Memory B cell (primary cell): ENCODE measurements at places on chromosomes 7 and 10.

GRCh38 chr7:84509522-84509921 is 314.9 kb upstream of the SEMA3A start:
- no peak for DNase-seq

- DNase-seq: no peak
These were observed 527.2 kb downstream of the GATA3 start for GRCh38 chr10:8581521-8582225.

- no peak for DNase-seq
These were observed 176.4 kb upstream of the HABP2 start for GRCh38 chr10:113376428-113376827.

GRCh38 chr10:69345402-69345801 is 67.1 kb downstream of the HK1 start:
- no peak for DNase-seq

GRCh38 chr10:122530177-122530576 is 30.4 kb upstream of the DMBT1 start:
- no peak for DNase-seq

DNA sequence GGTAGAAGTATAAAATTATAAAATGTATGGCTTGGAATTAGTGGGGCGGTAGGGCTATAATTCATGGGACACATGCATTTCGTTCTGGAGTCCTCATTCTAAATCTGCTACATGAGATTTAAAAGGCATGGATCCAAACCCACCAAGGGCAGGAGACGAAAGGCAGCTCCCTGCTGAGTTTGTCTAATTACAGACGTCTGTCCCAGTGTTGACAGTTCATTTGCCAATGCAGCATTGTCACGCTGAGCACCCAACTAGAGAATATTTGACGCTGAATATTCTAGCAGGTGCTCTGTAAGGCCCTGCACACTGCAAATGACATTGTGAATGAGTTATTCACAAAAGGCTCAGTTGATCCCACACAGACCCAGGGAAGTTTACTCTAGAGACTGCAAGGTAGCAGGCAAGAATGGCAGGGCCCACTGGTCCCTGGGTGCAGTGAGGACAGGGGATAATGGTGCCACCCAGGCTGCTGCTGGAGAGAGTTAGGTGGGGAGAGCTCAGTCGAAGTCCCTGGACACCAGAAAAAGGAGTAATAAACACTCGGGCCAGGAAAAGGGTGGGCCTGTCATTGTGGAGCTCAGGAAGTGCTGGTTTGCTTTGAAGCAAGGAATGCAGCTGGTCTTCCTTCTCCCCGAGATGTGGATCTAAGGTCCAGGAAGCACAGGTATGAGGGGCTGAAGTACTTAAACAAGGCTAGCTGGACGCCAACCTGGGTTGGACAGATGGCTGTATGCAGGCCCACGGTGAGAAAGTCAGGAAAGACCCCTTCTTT is 75.0 kb upstream of the JCAD start:
- no peak for DNase-seq

- DNase-seq: no peak
These were observed 732 bp downstream of the FAM53B start for GRCh38 chr10:124743191-124744101.

DNA sequence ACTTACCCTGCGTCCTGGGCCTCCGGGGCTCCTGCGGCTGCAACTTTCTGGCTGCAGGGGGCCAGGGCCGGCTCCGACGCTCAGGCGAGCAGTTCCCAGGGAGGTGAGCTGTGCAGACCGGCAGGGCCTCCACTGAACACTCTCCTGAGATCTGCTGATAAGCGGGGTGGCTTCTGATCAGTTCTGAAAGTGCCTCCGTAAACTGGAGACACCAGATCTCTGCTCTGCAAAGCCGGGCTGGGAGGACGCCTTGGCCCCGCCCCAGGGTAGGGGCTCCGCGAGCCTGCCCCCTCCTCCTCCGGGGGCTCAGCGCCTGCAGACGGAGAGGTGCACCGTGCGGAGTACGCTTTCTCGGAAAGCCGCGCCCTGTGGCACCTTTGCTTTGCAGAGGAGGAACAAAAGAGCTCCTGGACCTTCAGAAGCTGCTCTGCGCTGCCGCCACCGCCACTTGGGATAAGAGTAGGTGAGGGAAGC is 141.3 kb upstream of the VKORC1L1 start:
- no peak for DNase-seq

DNA sequence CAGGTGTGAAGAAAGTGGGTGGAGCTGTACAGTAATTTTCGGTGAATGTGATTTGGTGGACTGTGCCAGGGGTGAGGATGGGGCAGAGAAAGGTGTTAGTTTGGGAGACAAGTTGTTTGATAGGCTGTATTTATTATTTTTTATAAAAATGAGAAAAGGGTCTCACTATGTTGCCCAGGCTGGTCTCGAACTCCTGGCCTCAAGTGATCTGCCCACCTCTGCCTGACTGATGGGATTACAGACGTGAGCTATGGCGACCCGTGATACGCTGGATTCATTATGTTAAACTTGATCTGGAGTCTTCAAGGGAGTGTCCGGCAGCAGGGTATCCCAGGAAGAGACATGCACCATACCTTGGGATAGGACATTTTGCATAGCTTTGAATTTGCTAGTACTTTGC is 1.3 kb downstream of the KAT6B start:
- DNase-seq: no peak

DNA sequence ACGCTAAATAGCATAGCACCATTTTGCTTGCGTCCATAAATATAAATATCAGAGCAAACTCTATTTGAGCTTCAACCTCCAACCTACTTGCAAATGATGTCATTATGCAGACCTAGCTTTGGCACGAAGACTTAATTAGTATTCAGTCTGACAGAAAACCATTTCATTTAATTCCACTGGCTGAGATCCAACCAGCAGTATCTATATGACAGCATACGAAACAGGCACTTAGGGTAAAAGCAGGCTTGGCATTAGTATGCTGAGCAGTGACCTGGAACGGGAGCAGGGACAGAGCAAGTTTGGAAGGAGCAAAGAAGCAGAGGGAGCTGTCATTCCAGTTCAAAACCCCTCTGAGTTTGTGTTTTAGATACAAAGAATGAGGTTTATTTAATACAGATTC is 312.5 kb upstream of the CHRM2 start:
- no peak for DNase-seq

GRCh38 chr7:26265065-26265464 is 26.6 kb upstream of the SNX10 start:
- DNase-seq: no peak

DNA sequence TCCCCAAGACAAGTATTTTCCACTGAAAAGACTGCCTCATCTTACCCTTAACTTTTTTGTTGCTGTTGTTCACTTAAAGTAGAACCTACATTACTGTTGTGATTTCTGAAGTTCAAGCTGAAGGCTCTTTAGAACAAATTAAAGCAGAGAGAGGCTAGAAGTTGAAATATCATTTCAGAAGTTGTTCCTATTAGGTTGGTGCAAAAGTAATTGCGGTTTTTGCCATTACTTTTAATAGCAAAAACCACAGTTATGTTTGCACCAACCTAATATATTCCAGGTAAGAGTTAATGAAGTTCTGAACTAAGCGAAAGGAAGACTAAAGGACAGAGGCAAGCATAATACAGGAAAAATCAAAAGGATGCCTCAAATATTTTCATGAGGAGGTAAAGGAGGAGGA is 153.7 kb downstream of the CACNA2D1 start:
- no peak for DNase-seq

DNA sequence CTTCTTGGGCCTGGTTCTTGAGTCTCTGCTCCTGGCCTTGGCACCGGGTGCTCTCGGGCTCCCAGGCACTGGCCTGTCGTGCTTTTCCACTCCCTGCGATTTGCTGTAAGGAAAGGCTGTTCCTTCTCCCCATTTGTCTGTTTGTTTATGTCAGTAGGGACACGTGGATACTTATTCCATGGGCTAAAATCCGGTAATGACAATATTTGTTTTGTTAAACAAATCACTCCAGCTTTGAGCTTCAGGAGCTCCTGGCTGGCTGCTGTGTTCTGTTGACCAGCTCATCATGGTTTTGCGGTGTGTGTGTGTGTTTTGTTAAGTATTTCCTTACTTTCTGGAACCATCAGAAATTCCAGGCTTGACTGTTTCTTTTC is 17.5 kb upstream of the JAKMIP3 start:
- no peak for DNase-seq

DNA sequence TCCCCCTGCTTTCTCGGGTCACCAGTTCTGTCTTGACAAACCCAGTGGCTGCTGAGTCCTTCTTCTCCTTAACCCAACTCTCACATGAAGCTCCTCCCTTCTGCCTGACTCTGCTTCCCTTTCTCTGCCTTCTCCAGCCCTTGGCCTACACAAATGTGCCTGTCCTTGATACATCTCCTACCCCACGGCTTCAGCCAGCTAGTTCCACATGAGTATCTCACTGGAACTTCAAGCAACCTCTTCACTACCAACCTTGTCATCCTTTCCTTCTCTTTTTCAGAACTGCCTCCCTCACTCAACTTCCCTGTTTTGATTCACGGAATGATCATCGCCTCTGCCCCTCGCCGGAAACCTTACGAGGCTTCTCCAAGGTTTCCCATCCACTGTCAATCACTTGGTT is 55.9 kb downstream of the PDIA4 start:
- DNase-seq: no peak

DNA sequence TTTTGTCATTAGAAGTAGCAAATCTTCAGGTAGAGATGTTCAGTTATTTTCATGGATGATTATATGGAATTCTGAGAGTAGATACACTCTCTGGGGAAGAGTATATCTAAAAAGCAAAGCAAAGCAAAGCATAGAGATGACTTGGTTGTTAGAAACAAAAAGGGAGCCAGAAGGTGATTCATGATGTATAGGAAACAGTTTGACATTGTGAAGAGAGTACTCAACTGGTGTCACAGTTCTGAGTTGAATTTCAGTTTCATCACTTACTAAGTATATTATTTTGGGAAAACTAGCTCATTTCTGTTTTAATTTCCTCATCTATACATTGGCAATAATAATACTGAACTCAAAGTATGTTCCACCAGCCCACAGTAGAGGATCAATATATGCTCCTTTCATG is 86.8 kb downstream of the SEMA3C start:
- no peak for DNase-seq

DNA sequence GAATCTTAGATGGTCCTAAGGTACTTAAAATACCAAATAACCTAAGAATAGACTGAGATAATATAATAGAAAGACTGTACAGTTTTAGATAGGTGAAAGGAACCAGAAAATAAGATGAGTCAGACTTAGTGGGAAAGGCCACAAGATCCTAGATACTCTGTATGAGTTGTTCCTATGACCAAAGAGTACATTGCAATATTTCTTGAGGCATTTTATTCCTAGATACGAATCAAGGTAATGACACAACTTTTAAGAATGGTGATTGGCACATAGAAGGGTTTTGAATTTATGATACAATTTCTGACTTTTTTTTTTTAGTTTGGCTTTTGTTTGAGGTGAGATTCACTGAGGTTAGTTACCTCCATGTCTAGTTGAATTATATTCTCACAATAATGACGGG is 30.2 kb downstream of the MGAM start:
- no peak for DNase-seq

- DNase-seq: no peak
These were observed 82.0 kb downstream of the TMEM168 start for GRCh38 chr7:112708236-112708635.

GRCh38 chr7:153397906-153398305 is 638.4 kb downstream of the ACTR3B start:
- DNase-seq: no peak

- DNase-seq: no peak
These were observed 595.9 kb upstream of the AUTS2 start for GRCh38 chr7:69002416-69002815.

DNA sequence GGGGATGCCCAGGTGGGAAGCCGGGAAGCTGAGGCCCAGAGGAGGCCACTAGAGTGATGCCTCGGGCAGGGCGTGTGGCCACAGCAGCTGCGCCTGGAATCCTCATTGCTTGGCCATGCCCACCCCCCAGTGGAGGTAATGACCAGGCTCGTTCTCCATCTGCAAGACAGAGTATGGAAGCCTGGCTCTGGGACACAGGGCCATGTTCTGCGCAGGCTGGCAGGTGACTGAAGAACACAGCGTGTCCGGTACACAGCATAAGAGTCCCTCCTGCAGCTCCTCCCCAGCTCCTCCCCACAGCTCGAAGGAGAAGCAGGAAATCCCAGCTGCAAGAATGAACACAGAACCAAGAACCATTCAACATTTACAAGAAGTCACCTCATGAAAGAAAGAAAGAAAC is 64.8 kb downstream of the SMURF1 start:
- DNase-seq: no peak

DNA sequence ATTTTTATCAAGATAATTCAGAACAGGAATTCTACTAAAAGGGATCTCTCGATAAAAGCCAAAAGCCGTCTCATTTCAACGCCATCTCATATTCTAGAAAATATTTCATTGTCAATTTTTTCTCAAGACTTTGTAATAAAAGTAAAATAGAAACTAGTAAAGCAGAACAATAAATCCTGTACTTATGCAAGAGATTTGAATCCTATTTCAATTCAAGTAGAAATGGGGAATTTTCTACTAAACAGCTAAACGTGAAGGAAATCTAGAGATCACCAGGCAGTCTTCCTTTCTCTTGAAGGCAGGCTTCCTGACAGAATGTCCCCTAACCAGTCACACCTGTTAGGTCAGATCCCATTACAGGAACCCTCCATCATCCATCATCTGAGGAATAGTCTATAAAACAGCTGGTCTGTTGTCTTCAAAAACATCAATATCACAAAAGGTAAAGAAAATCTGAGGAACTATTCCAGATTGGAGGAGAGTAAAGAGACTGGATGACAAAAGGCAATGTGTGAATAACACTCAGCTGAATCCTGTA is 23.7 kb downstream of the USP6NL start:
- DNase-seq: no peak

- DNase-seq: no peak
These were observed 82.2 kb upstream of the NAMPT start for GRCh38 chr7:106367018-106367420.

DNA sequence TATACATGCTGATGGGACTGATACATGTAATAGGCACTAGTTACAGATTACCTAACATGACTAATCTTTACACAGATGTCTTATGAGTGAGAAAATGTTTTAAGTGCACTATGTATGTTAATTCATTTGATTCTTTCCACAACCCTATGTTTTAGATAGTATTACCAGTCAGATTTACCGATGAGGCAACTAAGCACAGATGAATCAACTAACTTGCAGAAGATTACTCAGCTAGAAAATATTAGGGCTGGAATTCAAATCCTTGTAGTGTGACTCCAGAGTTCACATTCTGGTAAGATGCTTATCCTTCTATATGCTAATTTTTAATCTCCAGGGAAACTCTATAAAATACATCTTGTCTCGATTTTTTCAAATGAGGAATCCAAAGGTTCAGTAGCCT is 964.9 kb downstream of the REEP3 start:
- DNase-seq: no peak

GRCh38 chr10:94286901-94287300 is 75.8 kb downstream of the NOC3L start:
- DNase-seq: no peak

GRCh38 chr10:46216003-46216634 is 70.7 kb upstream of the ANTXRL start:
- DNase-seq: no peak

- no peak for DNase-seq
These were observed 101.8 kb upstream of the PITRM1 start for GRCh38 chr10:3274414-3274813.

DNA sequence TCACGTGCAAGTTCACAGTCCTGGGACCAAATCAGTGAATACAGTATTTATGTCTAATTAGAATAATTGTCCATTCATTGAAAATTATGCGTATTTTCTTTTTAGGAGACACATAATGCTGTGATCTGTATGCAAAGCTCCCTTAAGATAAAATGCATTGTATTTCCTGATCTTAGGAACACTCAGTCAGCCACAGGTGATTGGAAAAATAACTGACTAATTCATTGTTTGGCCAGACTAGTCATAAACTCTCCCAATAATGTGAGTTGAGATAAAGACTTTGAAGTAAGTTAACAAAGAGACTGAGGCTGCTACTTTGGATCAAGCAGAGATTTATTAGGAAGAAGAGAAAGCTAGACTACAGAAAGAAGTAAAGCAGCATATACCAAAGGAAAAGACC is 182.2 kb downstream of the GNAI1 start:
- no peak for DNase-seq
